ENCODE measurements at places on chromosomes 1 and 21.

DNA sequence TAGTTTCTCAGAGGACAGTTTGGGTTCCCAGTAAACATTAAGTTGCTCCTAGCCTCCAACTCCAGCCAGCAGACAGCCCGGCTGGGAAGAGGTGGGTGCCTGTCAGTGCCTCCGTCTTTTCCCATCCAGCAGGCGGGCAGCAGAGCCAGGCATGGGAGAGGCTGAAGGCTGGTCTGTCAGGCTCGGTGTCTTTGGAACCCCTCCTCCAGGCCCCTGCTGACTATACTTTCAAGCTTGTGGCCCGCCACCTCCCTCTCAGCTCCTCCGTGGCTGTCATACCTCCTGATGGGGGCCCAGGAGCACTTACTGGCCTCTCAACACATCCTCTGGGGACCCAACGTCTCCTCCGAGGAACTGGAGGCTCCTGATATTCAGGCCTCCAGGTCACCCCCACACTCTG is 140.9 kb downstream of the ACTL8 start:
- no peak for DNase-seq

- no peak for DNase-seq
Measured at GRCh38 chr1:246860401-246860800, 71.3 kb downstream of the AHCTF1 start.

DNA sequence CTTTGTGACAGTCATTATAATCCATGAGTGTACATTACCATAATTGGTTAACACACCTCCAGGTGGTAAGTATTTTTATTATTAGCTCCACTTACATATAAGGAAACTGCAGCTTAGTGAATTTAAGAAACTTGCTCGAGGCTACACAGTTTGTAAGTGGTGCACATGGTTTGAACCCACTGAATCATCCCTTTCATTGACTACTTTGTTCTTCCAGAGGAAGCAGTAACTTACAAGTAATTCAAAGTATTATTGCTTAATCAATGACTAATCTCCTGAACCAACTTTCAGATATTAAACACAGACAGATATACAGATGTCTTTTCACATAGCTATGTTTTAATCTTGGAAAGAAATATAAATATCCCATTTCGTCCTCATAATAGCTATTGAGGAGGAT is 18.7 kb upstream of the CLDN8 start:
- no peak for DNase-seq

DNA sequence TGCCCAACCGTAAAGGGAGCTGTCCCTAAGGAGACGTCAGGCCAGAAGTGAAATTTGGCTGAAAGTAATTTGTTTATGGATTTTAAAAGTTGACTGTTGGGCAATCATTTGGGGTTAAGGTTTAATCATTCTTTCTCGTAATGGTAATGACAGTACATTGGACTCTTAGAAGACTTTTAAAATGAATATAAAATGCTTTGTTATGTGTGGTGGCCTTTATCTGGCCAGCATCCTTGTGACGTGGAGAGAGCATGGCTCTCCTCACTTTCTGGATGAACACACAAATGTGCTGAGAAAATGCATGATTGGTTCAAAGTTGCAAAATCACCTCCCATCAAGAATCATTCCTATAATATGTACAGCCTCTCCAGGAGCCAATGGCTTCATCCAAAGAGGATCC is 160.2 kb downstream of the DHRS3 start:
- no peak for DNase-seq

- no peak for DNase-seq
Measured at GRCh38 chr1:10064416-10065343, 31.9 kb downstream of the UBE4B start.

GRCh38 chr1:150180474-150180873 is 30.8 kb downstream of the PLEKHO1 start:
- no peak for DNase-seq

DNA sequence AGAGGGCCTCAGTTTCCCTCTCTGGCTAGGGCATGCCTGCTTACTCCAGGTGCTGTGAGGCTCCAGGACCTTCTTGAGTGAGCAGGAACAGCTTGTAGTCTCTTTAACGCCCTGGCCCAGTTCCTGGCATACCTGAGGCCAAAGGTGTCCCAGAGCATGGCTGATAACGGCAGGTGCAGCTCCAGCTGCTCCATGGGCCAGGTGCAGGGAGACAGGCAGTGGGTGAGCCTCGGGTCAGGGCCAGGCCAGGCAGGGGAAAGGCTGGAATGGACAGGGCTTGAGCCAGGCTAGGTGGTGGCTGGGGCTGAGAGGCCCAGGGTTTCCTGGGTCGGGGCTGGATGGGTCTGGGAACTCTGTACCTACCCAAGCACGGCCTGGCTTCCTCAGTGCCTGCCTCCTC is 18.3 kb downstream of the EDN2 start:
- no peak for DNase-seq

- DNase-seq = no peak
Measured at GRCh38 chr1:22331618-22332423, 119.8 kb upstream of the ZBTB40 start.

GRCh38 chr1:200231787-200232231 is 178.0 kb downstream of the ZNF281 start:
- DNase-seq = no peak

DNA sequence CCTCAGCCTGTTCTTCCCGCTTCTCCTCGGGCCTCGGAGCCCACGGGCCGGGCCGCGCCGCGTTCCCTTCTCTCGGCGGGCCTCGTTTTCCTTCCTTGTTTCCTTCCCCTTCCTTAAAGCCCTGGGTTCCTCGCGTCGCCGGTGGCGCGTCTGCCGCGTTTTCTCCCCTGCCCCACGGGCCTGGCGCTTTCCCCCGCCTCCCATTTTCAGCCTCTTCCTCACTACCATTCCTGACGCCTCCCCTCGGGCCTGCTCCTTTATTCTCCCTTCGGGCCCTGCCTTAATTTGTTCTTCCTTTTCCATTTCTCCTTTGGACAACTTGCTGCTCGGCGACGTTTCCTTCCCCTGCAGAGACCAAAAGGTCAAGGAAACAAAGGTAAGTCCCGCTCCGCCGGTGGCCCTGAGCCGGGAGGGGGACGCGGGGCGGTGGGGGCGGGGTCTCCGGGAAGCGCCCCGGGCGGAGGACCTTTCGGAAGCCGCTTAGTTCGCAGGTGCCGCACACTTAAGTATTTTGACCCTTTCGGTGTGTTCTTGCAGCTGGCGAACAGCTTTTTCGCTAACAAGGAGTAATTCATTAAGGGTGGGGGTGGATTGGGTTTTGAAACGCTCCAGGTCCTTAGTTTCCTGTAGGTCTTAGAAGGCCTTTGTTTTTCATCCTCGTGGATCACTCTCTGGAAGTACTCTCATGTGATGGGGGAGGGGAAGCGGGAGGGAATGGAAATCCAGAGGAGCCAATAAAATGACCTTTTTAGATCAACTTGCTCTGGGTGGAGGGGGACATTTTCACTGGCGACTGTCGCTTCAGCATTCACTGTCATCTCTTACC is 780 bp downstream of the YTHDF2 start:
- peak; percentile 30 for DNase-seq

GRCh38 chr1:8047686-8048445 is 21.8 kb upstream of the ERRFI1 start:
- no peak for DNase-seq

DNA sequence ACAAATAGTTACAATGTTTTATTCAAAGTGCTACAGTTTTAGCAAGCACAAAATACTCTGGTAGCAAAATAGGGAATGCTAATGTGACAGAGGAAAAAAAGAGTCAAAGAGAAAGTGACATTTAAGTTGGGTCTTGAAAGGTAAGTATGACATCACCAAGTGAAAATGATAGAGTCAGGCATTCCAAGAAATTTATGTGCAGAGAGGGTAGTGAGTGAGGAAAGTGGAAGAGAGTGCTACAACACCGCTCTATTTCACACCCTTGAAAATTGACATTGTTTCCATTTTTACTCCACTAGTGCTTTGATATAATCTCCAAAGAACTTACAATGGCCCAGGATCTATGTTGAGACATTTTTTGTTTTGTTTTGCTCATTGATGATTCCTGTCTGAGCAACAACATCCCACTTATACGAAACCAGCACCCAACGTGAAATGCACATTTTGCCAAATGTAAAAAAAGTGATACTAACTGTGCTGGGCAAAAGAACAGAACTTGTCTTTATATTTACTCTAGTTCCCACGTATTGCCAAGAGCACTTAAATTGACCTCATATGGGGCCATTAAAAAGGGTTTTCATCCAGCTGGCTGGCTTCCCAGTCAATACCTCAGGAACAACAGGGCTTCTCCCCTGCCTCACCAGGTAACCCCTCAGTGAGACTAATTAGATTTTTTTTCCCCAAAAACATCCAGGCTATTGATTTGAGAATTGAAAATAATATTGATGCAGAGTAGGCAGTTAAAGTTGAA is 206.3 kb upstream of the NR5A2 start:
- no peak for DNase-seq

DNA sequence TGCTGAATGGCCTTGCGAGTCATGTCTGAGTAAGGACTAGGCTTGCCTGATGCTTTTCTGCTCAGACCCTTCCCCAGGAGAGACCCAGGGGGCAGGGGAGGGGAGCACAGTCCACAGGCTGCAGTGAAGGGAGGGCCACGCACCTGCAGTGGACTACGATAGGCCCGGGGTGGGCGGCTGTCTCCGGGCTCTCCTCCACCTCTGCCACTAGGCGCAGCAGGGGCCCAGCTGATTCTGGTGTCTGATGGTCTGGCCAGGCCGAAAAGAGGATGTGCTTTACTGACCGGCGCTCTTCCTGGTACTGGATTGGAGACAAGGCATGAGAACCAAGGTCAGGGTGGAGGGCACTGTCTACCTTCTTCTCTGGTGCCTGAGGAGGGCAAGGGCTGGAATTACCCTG is 7.9 kb upstream of the ARL8A start:
- DNase-seq = no peak

DNA sequence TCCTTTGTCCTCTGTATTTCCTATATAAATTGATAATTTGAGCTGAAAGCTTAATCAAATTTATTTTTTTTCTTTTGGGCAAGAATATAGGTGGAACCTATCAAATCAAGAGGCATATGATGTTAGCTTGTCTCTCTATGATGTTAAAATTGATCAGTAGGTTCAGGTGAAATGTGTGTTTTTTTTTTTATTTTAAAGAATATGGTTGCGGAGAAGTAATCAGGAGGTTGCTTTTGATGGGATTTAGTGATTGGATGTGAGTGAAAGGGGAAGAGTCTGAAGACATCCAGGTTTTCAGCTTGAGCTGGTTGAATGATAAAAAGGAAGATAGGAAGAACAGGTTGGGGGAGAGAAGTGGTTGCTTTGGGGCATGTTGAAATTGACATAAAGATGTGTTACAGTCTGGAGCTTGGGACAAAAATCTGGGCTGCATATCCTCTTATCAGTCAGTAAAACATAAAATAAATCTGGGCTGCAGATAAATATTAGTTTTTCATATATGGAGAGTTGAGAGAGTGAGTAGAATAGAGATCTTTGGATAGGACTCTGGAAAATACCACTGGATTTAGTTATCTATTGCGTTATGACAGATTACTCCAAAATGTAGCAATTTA is 5.1 kb downstream of the OSBPL9 start:
- no peak for DNase-seq
